ENCODE measurements at places on chromosomes 2 and 18. TPM values are rescaled to one million over a fixed set of nuclear protein-coding genes. Genes with fewer than 3 reads are reported as not detected.

RPRD1A gene
- 44.7 TPM for total RNA-seq

DNA sequence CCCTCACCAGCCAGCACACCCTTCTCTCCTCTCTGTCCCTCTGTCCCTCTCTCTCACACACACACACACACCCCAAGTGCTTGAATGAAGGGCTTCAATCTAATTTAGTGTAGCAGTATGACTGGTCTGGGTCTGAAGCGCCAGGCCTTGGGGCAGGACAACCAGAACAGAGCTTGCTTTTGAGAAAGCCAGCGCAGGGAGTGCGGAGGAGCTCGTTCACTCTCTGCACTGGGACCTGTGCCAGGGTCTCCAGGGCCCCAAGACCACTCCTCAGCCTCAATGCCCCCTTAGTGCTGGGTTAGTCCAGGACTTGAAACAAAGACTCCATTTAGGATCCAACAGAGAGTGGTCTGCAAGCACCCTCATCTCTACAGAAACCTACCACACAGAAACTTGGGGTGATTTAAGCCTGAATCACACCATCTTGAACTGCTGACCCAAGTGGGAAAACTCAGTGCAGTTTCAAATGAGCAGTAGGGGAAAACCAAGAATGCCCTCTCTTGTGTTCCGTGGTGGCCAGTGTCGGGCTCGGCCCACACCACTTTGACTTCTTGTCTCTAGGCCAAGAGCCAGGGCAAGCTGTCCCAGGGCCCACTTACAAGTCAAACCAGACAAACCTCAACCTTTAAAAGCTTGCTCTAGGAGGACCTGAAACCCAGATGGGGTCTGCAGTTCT is 66.6 kb upstream of the WIPF1 start:
- DNase-seq = no peak

TDRD15 gene
- not detected for total RNA-seq

DNA sequence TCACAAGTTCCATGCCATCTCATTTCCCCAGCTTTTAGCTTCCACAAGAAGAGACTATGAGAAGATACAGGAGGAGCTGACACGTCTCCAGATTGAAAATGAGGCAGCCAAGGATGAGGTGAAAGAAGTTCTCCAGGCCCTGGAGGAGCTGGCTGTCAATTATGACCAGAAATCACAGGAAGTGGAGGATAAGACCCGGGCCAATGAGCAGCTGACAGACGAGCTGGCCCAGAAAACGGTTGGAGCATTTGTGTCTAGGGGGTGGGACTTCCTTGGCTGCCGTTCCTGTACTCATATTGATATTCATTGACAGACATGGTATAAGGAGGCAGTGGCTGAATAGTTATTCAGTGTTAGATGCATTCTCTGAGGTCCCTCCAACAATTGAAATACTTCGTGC is 57.2 kb upstream of the LYPD6B start:
- DNase-seq = no peak

STARD6 gene
- total RNA-seq = not detected

DNA sequence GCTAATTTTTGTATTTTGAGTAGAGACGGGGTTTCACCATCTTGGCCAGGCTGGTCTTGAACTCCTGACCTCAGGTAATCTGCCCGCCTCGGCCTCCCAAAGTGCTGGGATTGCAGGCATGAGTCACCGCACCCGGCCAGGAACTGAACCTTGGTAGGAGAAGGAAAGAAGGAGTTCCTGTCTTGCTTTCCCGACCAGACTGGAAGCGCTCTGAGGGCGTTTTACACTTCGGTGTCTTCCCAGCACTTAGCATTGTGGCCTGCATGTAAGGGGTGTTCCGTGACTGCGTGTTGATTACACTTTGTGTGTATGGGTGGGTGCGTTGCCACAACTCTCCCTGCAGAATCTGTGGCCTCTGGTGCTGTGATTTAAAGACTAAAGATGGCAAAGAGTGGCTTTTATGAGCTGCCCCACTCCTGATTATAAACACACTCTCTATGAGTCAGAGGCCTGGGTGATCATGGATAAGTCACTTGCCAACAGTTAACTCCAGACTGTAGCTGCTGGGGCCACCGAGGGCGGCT is 46.0 kb downstream of the ODC1 start:
- DNase-seq = no peak

DNA sequence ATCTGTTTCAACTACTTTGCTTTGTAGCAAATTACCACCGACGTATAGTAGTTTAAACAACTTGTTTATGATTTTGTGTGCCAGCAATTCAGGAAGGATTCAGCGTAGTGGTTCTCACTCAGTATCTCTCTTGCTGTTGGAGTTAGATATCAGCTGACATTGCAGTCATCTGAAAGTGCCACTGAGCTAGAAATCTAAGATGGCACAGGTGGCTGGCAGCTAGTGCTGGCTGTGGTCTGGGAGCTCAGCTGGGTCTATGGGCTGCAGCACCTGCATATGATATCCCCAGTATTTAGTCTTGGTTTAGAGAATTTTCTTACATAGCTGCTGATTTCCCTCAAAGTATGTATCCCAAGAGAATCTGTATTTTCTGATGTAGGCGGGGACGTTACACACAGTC is 235.6 kb downstream of the SCG2 start:
- DNase-seq = no peak
